ENCODE measurements at places on chromosomes 2 and 18.

- DNase-seq: no peak
Measured at GRCh38 chr2:118913131-118913802, 28.7 kb upstream of the MARCO start.

- peak; percentile 59 for DNase-seq
Measured at GRCh38 chr2:96864343-96865091, 5.4 kb downstream of the SEMA4C start.

GRCh38 chr2:77268626-77269025, 253.6 kb downstream of the LRRTM4 start:
- DNase-seq: no peak

DNA sequence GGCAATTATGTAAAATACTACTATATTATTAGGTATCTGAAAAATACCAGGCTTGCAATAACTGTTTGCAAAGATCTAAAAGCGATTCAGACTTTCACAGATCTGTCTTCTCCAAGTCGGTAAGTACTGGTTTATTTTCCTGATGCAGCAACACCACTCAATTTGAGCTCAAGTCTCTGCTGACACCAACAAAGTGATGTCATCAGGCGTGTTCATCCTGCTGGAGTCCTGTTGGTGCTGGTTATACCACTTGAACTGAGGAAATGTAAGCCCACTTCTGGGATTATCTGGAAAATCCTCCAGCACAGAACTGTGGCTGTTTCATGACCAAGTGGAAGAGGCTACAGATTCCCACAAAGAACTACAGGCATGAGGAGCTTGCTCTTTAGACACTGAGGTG, 267.6 kb downstream of the BCL2 start:
- DNase-seq: no peak

DNA sequence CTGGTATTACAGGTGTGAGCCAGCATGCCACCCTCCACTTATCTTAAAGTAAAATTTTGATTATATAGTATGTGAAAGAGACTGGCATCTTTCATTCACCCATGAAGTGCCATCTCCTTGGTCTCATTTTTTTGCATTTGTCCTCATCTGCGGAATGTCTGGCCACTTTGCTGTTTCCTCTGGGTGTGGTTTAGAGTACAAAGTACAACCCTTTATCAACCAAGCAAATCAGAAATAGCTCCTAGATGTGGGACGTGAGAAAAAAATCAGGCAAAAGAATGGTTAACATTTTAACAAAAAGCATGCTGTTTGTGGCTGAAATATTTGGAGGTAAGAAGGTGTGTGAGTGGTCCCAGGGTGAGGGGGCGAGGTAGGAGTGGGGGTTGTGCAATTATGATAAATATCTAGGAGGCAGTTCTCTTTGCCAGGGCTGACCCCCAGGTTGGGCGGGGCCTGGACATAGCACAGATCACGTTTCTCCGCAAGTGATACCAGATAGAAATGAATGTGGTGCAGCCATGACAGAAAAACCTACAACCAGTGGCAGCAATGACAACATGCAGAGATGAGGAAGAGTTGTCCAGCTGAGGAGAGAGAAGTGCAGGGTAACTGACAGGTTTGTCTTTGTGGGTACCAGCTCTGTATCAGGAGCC, 115.8 kb upstream of the SERTAD2 start:
- DNase-seq: no peak

All from cerebellar nuclear complex (tissue), 1 donor.